GF-D8 (cell line): ENCODE measurements at places on chromosomes 6 and 20.

DNA sequence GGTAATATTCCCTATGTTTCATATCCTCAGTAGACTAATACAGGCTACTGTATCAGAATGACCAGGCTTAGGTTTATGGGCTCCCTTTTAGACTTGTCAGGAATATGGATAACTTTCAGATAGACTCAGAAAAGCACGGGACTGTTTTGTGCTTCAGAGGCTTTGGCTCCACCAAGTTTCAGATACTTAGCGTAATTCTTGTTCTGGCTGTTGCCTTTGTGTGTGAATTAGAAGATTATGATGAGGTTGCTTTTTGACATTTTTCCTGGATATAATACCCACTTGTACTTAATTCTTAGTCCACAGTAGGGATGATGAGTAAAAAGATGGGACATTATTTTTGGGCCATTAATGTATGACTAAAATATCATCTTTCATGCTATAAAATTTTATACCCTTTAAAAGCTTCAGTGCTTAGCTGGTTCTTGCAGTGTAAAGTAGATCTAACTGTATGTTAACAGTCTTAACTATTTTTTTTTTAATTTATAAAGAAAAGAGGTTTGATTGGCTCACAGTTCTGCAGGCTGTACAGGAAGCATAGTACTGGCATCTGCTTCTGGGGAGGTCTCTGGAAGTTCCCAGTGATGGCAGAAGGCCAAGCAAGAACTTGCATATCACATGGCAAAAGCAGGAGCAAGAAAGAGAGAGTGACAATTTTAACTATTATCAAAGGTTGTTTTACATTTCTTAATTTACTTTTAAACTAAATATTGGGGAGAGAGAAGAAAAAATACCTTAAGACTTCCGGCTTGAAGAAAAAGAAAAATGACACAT lies 120.7 kb downstream of the ZFAND3 start:
- no peak for DNase-seq

- DNase-seq, result no peak
Measured at GRCh38 chr6:143431226-143431625, 19.3 kb downstream of the ADAT2 start.

DNA sequence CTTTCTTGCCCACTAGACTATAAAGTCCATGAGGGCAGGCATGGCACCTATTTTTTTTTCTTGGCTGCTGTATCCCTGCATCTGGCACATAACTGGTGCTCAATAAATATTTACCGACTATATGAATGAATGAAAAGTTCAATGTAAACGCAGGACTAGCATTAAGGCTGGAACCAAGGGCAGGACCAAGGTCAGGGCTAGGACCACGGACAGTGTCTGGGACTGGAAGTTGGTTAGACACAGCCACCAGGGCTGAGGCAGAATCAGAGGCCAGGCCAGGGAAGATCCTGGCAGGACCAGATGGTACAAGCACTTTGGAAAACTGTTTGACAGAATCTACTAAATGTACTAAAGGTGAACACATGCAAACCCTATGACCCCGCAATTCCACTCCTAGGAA lies 3.7 kb downstream of the TNXB start:
- no peak for DNase-seq

- DNase-seq, result no peak
Measured at GRCh38 chr6:25781134-25781533, 26.6 kb downstream of the SLC17A4 start.

DNA sequence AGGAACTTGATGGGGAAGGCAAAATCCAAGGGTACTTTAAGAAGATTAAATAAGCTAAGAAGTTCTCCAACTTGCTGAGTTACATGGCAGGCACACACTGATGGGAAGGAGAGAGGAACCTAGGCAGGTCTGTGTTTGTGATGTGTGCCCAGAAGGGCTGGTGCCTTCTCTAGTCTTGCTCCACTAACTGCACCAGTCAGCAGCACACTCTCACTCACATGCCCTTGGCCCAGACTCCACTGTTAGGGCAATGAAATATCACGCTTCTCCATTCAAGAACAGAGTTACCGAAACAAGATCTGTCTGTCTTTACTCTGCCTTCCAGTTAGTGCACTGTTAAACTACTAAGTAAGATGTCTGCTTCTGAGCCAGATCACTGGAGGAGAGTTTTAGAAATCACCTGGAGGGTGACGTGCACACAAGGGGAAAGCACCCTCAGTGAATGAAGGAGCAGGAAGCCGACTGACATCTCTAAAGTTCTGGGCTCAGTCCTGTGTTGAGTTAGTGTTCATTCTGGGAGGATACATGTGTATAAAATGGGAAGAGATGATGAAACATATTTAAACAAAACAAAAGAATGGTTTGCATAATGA lies 251.1 kb downstream of the FOXC1 start:
- no peak for DNase-seq

GRCh38 chr20:33290852-33291251 lies 7.8 kb downstream of the BPIFB1 start:
- no peak for DNase-seq

DNA sequence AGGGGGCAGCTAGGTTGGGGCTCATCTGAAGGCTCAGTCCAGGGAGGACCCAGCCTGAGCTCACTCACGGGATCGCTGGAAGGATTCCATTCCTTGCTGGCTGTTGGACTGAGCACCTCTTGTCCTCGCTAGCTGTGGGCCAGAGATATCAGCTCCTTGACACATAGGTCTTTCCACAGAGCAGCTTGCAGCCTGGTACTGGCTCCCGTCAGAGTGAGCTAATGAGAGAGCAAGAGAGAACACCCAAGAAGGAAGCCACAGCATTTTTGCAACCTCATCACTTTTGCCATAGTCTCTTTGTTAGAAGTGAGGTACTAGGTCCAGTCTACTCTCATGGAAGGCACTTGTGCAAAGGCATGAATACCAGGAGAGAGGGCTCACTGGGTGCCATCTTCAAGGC lies 179.9 kb downstream of the CDC5L start:
- no peak for DNase-seq

GRCh38 chr6:47633141-47633540 lies 65.2 kb upstream of the ADGRF4 start:
- no peak for DNase-seq

GRCh38 chr6:67698534-67698933 lies 936.5 kb upstream of the ADGRB3 start:
- DNase-seq, result no peak

DNA sequence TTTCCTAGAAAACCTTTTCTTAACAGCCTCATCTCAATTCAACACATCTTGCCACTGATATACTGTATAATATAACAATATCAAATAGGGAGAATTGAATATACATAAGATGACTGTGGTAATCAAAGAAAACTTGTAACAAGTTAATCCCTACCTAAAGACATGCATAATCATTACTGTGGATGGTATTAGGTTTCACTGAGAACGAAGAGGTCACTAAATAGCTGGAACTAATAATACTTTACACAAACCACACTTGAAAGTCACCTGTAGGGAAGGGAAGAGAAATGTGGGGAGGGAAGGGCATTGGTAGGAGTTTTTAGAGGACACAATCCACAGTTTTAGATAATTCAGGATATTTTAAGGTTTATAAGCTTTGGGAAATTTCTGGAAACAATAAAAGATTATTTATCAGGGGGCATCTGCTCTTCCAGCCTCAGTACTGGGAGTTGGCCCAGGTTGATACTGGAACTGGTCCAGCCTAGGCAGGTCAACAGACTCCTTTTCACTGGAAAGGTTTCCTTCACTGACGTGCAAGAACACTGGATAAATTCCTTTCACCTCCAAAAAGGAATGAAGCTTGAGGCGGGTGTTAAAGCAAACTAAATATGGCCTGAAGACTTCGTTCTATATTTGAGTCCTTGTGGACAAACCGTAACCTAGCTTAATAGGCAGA lies 44.0 kb downstream of the MAP7 start:
- no peak for DNase-seq

GRCh38 chr6:11767978-11768756 lies 10.4 kb downstream of the ADTRP start:
- no peak for DNase-seq

GRCh38 chr6:170035044-170035443 lies 255.8 kb downstream of the DLL1 start:
- no peak for DNase-seq

- DNase-seq, result peak; percentile 77
Measured at GRCh38 chr6:81812401-81812800, 59.9 kb upstream of the TENT5A start.

DNA sequence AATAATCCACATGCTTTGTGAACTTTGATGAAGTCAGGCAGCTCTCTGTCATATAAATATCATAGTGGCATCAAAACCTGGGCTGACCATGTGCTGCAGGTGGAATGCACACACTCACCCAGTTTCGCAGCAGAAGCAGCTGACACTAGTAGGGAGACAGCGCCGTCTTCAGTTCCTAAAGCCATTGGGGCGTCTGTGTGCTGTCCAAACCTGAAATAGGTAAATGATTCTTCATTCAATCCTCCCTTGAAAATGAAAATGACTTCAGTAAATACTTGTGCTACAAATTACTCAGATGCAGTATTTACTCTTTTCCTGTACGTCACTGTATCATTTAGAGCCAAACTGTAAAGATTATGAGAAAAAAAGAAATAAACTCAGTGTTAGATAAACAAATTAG lies 127.5 kb downstream of the EYA4 start:
- DNase-seq, result no peak

DNA sequence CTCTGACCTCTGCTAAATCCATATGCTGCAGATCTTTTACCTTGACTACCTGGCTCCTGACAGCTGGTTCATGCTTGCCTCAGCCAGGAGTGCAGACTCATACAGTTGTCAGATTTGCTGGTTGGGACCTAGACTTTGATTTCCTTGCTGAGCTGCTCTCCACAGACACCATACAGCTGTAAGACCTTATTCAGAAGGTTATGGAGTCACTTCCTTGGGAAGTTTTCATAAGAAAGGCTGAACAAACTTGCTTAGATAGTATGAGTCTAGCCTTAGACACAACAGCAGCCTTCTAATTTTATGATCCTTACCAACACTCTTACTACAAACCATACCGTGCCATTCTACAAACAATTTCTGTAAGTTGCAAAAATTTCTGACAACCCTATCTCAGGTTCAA lies 102.9 kb downstream of the EDN1 start:
- DNase-seq, result no peak

- DNase-seq, result no peak
Measured at GRCh38 chr6:126722411-126722810, 382.5 kb downstream of the CENPW start.

- peak; percentile 63 for DNase-seq
Measured at GRCh38 chr20:41150664-41151063, 13.3 kb downstream of the PLCG1 start.

DNA sequence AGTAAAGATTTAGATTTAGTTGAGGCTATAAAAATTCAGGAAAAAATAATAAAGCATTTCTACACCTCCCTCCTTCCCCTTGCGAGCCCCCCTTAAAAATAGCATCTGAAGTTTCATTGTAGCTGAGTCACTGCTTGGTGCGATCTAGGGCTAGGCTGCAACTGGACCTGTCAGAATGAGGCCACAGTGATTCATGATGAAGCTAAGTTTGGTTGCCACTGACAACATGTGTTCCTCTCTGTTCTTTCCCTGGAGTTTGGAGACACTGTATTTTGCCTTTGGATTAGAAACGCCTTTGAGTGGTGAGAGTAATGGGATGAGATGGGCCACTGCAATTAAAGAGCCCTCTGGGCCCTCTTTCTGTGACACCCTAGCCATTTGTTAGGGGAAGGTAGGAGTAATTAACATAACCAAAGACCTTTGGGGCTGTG lies 334.1 kb downstream of the NRN1 start:
- DNase-seq, result no peak

GRCh38 chr6:4670290-4670689 lies 105.9 kb upstream of the CDYL start:
- DNase-seq, result no peak

DNA sequence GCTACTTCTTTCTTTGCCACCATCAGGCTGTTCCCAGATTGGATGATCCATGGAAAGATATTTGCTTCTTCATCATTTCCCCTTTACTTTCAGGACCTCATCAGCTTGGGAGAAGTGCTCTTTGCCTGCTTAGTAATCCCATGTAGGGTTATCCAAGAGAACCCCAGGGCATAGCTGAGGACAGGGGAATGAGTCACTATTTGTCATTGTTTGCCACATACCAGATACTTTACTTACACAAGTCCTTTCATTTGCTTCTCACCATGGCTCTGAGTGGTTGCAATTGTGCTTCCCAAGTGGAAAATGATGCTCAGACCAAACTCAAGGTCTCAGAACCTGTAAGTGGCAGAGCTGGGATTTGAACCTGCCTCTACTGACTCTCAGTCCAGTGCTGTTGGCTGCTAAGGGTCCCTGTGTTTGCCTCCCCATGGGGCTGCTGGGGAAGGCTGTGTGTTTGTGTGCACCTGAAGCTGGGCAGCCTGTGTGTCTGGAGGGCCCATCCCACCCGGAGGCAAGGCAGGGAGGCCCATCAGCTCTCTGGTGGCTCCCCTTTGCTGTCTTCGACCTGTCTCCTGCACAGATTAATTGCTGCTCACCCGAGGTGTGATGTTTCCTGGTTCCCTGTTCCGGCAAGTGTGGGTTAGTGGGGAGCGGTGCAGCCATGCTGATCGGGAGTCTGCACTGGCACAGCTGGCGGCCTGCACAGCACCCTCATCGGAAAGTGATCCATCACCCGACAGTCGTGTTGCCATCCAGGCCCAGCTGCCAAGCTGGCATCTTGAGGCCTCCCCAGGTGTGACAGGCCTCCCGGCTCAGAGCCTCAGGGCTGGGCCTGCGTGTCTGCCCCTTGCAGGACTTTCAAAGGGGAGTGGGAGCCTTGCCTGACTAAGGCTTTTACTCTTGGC lies 228.8 kb downstream of the DHX35 start:
- DNase-seq, result no peak

DNA sequence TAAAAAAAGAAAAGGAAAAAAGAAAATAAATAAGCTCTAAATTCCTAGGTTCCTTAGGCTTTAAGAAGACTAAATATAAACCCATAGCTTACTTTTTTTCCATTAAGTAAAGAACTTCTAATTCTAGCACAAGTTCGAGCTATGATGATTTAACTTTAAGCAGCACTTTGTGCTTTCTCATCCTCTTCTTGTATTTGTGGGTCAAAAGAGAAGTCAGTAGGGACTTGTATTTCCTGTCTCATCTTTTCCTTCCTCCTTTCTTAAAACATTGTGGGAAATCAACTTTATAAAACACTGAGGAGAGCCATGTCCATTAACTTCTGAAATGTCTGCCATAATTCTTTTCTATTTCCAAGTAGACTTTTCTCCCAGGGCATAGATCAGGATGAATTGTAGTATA lies 637.7 kb upstream of the CITED2 start:
- no peak for DNase-seq

DNA sequence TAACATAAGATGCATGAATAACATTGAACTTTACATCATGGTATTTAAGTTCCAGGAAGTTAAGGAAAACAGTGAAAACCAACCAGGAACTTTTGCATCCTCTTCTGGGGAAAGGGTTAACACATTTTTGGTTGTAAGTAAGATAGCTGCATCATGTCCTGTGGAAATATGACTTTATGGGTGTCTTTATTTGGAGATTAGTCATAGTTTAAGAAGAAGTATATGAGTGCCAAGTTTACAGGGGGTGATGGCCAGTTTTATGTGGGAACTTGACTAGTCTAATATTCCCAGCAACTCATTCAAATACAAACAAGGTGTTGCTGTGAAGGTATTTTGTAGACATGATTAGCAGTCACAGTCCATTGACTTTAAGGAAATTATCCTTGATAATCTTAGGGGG lies 78.0 kb downstream of the PDE10A start:
- DNase-seq, result no peak

GRCh38 chr6:39980839-39981580 lies 46.7 kb upstream of the MOCS1 start:
- DNase-seq, result peak; percentile 2

GRCh38 chr6:6918216-6918983 lies 189.4 kb upstream of the RREB1 start:
- DNase-seq, result peak; percentile 65

- no peak for DNase-seq
Measured at GRCh38 chr6:88547768-88548167, 381.6 kb upstream of the CNR1 start.
